Left renal cortex interstitium (tissue), 4 donors: ENCODE measurements at places on chromosomes 13 and 19.

DNA sequence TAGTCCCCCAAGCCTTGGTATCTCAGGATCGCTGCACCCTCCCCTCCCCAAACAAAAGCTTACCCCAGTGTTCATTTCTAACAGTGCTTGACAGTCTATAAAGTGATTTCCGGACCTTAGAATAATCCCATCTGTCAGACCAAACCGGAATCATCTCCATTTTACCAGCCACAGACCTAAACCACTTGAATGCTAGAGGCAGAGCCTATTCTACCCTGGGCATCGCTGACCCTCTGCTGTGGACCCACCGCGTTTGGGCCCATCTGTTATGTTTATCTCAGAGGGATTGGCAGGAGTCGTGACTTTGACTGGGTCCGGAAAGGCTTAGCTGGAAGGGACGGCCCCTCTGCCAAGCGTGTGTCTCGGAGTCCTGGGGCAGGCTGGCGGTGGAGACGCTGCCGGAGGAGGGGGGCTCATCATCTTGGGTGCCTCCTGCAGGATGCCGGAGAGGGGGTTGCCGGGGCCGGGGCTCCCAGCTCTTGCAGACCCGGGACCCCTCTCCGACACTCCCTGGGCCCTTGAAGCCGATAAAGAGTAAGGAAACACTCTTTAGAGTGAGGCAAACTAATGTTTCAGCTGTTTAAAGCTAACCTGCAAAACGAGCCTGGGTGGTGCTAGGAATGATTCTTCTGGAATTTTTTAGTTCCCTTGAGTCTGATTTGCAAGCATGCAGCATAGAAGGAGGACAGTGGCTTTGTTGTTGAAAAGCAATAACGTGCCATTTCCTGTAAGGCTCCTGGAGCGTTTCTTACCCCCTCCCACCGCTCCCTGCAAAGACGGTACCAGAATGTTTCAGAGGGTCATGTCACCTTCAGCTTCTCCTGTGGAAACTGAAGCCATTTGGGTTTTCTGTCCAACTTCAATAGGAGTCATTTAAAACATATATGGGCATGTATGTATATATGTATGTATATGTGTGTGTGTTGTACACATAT, 1.3 kb downstream of the SLC25A42 start:
- DNase-seq: no peak

- DNase-seq: no peak
Observed at GRCh38 chr13:37168926-37169325, 63.5 kb upstream of the CSNK1A1L start.

- DNase-seq: no peak
Observed at GRCh38 chr13:113526466-113527220, 36.1 kb upstream of the DCUN1D2 start.

DNA sequence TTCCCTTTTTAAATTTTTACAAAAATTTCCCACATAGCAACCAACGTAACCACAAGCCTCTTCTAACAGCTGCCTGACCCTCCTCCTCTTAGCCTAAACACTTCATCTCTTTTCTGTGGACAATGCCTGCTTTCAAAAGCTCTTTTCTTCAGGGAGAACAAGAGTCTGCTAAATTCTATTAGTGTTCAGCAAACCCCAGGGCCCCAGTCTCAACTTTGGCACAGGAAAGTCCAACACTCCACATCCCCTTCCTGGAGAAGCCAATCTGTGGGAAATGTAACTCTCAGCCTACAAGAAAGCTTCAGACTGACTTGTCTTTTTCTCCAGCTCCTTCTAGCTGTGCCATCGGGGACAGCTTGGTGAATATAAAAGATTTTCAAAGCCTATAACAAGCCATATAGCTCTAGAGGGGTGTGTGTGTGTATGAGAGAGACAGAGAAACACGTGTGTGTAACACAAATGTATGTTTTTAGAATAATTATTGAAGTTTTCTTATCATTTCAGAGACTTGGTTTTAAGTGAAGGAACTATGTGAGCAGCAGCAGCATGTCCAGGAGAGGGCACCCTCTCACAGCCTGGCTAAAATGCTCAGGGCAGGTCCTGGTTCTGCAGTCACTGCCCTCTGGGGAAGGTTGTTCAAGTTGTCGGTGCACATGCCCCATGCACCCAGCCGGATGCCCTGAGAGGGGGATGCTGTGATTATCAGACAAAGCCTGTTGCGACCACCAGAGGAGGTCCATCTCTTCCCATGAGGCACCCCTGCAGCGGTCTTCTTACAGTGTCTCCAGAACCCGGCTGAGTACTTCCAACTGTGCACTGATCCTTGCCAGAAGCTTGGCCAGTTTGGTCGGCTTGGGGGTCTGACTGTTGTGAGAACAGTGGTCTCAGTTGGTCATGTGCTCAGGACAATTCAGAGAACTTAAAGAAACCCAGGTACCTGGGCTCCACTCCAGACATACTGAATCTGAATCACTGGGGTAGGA, 34.4 kb downstream of the CCDC70 start:
- no peak for DNase-seq

DNA sequence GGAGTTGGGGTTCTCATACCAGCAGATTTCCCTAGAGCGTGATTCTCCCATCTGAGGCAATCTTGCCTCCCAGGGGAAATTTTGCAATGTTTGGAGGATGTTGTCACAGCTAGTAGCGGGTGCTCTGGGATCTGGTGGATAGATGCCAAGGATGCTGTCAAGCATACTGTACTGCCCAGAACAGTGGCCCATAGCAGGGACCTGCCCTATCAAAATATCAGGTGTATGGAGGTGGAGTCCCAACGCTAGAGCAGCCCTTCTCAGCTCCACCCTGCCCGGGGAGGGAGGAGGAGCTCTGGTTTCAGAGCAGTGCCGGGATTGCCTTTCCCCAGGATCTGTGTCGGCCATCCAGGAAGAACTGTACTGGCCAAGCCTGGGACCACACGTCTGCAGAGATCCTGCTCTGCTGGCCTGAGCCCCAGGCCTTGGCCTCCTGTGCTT, 10.9 kb upstream of the QTRT1 start:
- no peak for DNase-seq

- no peak for DNase-seq
Observed at GRCh38 chr13:102974317-102975087, 91.7 kb downstream of the SLC10A2 start.

DNA sequence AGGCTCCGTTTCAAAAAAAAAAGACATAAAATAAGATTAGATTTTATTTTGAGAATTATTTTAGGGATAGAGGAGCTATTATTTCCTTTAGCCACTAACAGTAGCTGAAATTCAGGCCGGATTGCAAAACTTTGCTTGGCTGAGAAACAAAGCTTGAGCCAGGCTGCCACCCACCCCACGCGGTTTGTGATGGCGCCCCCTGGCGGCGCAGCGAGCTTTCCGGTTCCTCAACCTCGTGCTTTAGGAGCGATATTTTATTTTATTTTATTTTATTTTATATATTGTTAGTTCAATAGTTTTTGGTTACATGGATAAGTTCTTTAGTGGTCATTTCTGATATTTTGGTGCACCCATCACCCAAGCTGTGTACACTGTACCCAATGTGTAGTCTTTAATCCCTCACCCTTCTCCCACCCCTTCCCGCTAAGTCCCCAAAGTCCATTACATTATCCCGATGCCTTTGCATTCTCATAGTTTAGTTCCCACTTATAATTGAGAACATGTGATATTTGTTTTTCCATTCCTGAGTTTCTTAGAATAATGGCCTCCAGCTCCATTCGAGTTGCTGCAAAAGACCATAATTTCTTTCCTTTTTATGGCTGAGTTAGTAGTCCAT, 19.8 kb upstream of the CEACAM4 start:
- DNase-seq: no peak

DNA sequence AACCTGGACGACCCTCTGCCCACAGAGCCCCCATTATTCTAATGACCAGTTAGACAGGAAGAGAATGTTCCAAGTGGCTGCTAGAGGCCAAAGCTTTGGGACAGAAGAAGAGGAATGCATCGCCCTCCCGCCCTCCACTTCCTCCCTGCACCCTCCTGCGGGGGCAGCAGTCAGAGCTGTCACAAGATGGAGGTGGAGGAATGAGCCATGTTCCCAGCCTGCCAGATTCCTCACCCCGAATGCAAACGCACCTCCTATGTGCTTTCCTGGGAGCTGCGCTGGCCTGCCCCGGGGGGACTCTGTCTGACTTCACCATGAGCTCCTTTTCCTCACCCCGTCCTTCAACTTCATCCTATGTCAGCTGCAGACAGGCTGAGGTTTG, 1.7 kb downstream of the YJEFN3 start:
- DNase-seq: no peak

GRCh38 chr19:29807870-29808405, 3.9 kb upstream of the CCNE1 start:
- DNase-seq: no peak

DNA sequence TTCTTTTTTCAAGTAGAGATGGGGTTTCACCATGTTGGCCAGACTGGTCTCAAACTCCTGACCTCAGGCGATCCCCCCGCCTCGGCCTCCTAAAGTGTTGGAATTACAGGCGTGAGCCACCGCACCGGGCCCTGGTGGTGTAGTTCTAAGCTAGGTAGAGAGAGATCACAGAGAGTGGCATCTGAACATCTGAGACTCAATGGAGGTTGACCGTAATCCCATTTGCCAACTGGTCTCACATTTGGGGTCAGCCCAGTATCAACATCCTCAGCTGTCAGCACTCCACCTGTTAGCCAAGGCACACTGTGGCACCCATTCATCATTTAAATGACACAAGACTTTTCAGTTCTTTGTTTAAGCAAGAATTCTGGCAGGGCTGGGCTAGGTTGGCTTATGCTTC, 8.1 kb downstream of the SELENOW start:
- no peak for DNase-seq

- DNase-seq: no peak
Observed at GRCh38 chr13:95150555-95150954, 150.7 kb downstream of the ABCC4 start.

DNA sequence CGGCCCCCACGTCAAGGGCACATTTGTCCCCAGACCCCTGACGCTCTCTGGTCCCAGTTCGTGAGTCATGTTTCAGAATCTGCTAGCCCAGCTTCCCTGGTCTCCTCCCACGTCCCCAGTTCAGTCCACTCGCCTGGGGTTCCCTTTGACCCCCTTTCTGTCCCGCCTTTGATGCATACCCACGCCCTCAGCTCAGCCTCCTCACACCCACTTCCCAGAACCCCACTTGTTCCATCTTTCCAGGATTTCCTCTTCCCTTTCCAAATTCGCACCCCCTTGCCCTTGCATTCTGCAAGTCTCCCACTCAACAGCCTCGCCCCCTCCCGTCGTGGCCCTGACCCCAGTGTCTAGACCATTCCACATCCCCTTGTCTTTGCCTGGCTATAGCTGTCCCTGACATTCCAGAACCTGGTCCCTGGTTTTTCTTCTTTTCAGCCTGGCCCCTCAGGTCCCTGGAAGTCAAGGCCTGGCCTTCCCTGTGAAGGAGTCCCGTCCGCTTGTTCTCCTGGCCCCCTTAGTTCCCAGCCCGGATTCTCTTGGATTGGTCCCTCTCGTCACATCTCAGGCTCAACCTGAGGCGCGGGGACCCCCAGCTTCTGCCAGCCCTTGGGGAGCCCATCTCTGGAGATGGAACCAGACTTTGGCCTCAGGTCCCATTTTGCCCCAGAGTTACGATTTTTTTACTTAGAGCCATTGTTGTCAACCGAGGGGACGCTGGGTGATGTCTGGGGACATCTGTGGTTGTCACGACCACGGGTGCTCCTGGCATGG, 1.3 kb downstream of the NCLN start:
- no peak for DNase-seq

GRCh38 chr19:55131421-55131820, 14.0 kb upstream of the PPP1R12C start:
- DNase-seq: no peak

- DNase-seq: no peak
Observed at GRCh38 chr13:72590091-72590740, 137.2 kb downstream of the MZT1 start.

- no peak for DNase-seq
Observed at GRCh38 chr13:111406636-111407035, 86.2 kb downstream of the TEX29 start.

GRCh38 chr13:100347968-100348367, 240.6 kb downstream of the GGACT start:
- no peak for DNase-seq

GRCh38 chr13:109665781-109666249, 120.6 kb downstream of the IRS2 start:
- no peak for DNase-seq

- no peak for DNase-seq
Observed at GRCh38 chr13:25678398-25678797, 306.6 kb downstream of the ATP8A2 start.

DNA sequence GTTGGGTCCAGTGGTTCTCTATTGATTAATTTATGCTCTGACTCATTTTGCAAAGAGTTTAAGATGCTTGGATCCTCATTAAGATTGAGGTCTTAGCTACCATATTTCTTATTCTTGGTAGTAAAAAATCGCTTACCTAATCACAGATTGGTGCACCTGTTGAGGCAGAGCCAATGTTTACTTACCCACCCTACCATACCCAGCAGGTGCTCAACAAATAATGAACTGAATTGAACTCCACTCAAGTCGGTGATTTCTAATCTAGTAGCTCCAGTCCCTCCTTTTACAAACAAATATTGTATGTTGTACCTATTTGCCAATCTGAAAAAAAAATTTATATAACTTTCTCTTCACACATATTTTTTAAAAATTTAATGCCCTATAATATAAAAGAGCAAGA, 361.0 kb downstream of the FGF14 start:
- DNase-seq: no peak

GRCh38 chr13:113034451-113035212, 65.6 kb downstream of the MCF2L start:
- DNase-seq: no peak

DNA sequence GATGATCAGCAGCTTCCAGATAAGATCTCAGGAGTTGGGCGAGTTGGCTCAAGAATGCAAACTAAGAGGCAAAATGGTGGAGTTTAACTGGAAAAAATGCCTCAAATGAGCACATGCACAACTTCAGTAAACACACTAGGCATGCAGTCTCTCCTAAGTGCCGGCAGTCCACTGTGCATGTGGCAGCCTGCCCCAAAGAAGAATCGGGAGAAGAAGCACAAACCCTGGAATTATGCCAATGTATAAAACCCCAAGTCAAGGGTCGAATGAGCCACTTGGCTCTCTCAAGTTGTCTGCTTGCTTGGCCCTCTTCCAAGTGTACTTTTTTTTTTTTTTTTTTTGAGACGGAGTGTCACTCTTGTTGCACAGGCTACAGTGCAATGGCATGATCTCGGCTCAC, 53.3 kb upstream of the SLITRK1 start:
- no peak for DNase-seq

- DNase-seq: no peak
Observed at GRCh38 chr13:76937281-76937820, 11.0 kb upstream of the ACOD1 start.

- no peak for DNase-seq
Observed at GRCh38 chr13:75076476-75076875, 405.5 kb downstream of the TBC1D4 start.

GRCh38 chr13:75384879-75385707, 96.9 kb downstream of the TBC1D4 start:
- DNase-seq: no peak

- DNase-seq: no peak
Observed at GRCh38 chr19:51010066-51010795, 8.8 kb upstream of the KLK8 start.

DNA sequence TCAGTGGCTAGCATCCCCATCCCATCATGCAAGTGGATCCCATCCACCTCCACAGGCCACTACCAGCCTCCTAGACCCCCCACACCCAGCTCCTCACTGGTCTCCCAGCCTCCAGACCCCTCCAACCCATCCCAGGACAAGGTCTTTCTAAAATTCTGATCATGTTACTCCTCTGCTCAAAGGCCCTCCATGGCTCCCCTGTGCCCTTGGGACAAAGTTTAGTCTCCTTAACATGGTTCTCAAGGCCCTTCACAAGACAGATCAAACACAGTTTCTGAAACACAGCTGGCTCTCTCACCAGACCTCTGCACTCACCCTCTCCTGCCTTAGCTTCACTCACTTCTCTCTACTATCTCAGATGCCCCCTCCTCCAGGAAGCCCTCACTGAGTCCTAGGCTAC, 9.3 kb downstream of the CEACAM19 start:
- DNase-seq: no peak

GRCh38 chr19:35609851-35610353, 2.6 kb upstream of the HAUS5 start:
- no peak for DNase-seq
